ENCODE measurements at places on chromosomes 2 and 18.

DNA sequence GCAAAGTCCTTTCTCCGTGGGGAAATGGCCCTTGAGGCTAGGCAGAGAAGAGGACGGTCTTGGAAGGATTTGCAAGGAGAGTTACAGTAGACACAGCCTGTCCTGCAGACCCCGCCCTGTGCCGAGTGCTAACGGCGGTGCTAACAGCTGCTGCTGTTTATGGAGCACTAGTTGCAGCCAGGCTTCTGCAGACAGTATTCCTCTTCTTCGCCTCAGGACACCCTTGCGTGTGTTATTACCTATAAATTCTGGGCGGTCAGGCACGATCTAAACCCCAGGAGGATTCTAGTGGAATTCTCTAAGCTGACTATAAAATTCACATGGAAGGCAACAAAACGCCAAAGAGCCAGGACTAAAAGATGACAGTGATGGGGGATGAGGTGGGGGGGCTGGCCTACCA is 139.8 kb downstream of the GLI2 start:
- no peak for DNase-seq

GRCh38 chr2:210459880-210460279 is 16.7 kb downstream of the LANCL1 start:
- DNase-seq = no peak

DNA sequence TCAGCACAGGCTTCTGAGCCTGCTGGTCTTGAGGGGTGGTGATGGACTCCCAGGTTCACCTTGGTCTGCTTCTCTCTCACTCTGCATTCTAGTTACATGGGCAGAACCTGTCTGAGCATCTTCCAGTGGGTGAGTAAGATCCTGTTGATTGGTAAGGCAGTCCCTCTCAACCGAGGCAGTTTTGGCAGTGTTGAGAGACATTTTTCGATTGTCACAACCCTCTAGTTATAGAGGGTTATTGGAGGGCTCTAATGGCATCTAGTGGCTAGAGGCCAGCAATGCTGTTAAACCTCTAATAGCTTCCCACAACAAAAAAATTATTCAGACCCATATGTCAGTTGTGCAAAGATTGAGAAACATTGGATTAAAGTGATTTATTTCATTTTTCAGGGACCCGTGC is 9.3 kb upstream of the MGAT5 start:
- DNase-seq = no peak

DNA sequence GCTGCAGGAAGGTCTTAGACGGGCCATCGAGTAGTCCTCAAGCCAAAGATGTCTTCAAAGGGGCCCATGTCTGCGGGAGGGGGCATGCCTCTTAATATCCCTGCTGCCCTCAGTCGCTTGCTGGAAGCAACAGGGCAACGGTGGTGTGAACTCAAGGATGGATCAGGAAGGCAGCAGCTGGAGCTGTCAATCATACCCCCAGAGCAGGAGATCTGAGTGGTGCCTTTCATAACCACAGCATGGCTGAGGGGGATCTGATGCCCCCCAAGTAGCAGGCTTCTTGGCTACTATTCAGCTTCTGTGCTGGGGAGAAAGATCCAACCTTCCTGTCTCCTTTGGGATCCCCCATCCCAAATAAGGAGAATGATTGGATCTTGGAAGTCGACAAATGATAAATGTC is 46.4 kb downstream of the INSIG2 start:
- no peak for DNase-seq

DNA sequence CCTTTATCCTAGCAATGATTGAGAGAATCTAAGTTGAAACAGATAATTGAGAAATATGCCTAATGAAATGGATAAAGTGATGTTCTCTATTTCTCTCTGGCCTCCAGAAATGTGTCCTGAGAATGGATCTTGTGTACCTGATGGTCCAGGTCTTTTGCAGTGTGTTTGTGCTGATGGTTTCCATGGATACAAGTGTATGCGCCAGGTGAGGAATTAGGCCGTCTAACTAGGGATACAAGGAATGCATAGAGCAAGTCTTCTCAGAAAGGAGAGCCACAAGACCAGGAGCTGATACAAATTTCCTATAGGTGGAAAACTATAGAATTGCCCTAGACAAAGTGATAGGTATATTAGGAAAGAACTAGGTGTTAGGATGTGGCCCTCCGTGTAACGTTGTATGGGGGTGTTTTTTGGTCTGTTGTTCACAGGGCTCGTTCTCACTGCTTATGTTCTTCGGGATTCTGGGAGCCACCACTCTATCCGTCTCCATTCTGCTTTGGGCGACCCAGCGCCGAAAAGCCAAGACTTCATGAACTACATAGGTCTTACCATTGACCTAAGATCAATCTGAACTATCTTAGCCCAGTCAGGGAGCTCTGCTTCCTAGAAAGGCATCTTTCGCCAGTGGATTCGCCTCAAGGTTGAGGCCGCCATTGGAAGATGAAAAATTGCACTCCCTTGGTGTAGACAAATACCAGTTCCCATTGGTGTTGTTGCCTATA is 592 bp upstream of the CAD start:
- DNase-seq = no peak

DNA sequence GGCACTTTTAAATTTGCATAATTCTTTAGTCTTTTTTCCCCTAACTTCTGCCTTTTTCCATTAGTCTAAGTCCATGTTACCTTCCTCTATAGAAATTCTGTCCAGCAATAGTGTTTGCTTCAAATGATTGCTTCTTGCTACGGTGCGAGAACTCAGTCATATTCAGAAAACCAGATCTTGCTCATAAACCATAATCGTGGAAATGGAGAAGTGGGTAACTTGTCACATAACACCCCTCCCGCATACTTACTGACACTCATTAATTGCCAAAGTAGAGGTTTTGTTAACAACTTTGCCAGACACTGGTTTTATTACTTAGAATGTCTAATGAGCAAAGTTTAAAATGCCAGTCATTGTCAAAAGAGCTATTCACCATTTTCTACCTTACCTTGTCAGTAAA is 94.3 kb upstream of the TWSG1 start:
- DNase-seq = no peak

DNA sequence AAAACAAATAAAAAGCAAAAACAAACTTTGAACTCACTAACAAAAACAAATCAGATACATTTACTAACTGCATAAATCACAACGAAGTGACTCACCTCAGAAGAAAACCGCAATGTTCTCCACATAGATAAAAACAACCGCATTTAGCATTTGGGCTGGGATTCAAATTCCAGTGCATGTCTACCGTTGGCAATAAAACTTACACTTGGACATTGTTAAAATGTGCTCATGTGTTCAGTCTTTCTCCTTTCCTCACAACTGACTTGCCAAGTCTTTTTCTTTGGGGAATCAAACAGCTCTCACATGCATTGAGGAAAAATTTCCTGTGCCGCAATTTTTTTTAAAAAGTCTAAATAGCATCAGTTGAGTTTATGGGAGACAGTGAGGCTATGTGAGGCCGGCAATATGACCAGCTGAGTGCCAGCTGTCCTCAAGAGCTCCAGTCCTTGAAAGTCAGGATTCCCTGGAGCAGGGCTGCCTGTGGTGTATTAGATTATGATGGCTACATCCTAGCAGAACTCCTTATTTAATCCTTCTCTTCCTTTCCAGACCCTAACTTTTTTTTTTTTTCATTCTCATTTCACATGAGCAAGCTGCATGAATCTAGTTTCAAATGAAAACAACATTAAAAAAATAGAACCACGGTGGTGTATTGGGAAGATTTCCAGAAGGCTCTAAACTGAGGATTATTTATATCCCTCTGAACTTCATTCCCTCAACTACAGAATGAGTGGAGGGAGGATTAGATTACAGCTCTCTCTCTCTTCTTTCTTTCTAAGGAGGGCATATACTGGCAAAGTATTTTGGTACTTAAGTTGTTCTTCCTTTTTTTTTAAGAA is 70.2 kb upstream of the MEIS1 start:
- no peak for DNase-seq

DNA sequence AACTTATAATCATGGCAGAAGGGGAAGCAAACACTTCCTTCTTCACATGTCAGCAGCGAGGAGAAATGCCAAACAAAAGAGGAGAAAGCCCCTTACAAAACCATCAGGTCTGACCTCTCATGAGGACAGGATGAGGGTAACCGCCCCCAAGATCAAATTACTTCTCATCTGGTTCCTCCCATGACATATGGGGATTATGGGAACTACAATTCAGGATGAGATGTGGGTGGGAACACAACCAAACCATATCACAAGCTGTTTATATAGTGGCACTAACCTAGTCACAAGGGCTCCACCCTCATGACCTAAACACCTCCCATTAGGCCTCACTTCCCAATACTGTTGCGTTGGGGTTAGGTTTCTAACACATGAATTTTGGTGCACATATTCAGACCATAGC is 110.0 kb downstream of the OSBPL6 start:
- DNase-seq = no peak

DNA sequence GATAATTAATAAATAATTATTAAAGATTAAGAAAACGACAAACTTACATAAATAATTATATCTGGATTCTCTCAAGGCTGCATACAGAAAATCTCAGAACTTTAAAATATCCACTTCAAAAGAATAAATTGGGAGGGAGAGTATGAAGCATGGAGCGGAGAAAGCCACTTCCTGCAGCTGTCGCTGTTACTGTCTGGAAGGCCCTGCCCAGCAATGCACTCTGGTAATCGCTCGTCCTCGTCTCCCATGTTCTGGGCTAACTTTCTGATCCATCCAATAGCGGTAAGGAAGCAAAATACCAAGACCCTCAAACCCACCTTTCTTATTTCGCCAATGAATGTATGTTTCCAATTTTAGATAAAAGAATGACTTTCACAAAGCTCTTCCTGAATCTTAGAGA is 26.7 kb downstream of the CYRIA start:
- no peak for DNase-seq

- DNase-seq = no peak
These were observed 78.9 kb downstream of the CD8B2 start for GRCh38 chr2:106566050-106566449.

DNA sequence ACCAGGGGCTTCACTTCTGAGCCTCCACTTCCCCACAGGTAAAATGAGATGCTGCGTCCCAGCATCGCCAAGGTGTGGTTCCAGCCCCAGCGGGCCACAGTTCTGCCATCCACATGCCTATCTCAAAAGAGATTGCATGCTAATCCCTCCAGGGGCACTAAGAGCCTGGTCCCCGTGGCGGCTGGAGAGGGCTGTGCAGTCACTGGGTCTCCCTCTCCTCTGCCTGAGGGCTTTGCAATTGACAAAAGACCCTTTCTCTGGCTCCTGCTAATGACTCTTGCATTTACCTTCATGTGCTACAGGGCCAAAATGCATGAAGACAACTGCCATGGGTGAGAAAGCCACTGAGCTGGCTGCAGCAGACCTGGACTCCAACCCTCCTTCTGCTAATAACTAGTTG is 18.5 kb downstream of the ZBTB7C start:
- no peak for DNase-seq

DNA sequence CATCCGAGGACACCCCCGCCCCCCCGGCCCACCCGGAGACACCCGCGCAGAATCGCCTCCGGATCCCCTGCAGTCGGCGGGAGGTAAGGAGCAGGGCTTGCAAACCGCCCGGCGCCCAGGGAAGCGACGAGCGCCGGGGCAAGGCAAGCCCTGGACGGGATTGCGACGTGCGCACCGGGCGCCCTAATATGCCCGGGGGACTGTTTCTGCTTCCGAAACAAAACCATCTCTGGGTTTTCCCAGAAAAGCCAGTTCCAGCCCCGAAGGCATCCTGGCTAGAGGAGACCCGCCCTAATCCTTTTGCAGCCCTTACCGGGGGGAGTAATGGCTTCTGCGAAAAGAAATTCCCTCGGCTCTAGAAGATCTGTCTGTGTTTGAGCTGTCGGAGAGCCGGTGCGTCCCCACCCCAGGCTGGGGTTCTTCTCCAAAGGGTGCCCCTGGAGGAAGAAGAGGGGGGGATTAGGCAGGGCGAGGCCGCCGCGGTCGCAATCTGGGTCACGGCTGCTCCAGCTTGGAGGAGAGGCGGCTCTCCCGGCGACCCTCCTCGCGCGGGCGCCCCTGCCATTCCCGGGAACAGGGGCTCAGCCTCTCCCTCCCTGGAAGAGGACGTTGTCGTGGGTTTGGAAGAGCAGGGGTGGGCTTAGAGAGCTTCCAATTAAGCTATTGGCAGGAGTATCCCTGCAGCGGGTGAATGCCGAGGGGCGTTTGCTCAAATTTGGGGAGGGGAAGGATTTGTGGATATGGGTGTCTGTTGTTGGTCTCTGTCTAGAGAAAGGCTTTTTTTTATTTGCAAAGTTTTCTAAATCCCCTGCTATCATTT is 521 bp downstream of the MYCN start:
- peak; percentile 29 for DNase-seq

GRCh38 chr18:59428018-59428417 is 69.0 kb upstream of the LMAN1 start:
- no peak for DNase-seq

DNA sequence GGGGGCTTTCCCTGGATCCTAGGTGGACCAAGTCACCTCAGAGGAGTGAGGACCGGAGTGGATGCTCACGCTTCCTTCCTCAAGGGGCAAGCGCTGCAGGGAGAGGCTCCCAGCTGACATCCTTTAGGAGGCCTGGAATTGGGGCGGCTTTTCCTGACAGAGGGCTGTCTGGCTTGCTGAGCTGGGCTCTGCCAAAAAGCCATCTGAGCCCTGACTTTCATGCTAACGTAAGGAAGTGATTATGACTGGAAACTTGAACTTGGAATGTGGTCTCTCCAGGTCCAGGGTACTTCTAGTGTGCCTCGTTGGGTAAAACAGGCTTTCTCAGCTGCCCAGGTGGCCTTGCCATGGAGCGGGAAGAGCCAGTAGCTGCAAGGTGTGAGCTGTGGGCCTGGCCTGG is 268.3 kb upstream of the SPRED2 start:
- DNase-seq = no peak

DNA sequence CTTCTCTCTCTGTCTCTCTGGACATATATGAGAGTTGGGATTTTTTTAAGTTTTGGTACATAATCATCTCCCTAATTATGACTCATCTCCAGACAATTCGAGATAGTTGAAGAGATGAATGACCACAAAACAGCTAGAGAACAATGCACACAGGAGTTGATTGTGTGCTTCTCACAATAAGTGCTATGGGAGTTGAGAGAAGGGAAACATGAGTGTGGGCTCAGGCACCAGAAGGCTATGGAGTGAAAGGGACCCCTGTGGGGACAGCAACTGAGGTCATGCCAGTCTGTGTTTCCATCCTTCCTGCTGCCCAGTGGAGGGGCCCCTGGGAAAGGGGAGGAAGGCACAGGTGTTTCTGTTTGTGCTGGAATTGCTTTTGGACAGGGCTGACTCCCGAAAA is 6.5 kb upstream of the YWHAQ start:
- DNase-seq = peak; percentile 55

- no peak for DNase-seq
These were observed 49.8 kb downstream of the MSH2 start for GRCh38 chr2:47452761-47453160.

GRCh38 chr2:170525566-170525900 is 189.6 kb upstream of the SP5 start:
- DNase-seq = no peak

GRCh38 chr2:109447251-109447661 is 166.5 kb downstream of the SEPTIN10 start:
- DNase-seq = no peak

- DNase-seq = no peak
These were observed 118.7 kb downstream of the ZFP36L2 start for GRCh38 chr2:43107679-43108078.

GRCh38 chr18:63210521-63210920 is 109.0 kb downstream of the BCL2 start:
- DNase-seq = no peak

GRCh38 chr2:152348388-152348787 is 13.4 kb downstream of the FMNL2 start:
- DNase-seq = no peak
